T-helper 17 cell (primary cell): ENCODE measurements at places on chromosomes 1 and 21. TPM values are rescaled to one million over a fixed set of nuclear protein-coding genes. Genes with fewer than 3 reads are reported as not detected.
A peak's percentile ranks its signal among the peaks of the same experiment; 100 is the strongest.

DNA sequence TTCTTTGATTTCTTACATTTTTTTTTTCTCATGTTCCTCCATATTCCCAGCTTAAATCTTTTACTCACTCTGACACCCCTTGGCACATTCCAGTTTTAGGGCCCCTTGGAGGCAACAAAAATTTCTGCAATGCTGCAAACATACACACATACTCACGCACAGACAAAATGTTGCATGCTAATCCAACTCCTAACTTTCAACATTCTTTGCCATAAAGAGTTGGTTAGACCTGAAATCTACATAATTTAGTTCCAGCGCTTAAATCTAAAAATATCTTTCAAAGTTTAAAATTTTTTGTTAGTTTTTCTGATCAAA is 103.9 kb downstream of the PTPN14 start:
- no peak for DNase-seq

DNA sequence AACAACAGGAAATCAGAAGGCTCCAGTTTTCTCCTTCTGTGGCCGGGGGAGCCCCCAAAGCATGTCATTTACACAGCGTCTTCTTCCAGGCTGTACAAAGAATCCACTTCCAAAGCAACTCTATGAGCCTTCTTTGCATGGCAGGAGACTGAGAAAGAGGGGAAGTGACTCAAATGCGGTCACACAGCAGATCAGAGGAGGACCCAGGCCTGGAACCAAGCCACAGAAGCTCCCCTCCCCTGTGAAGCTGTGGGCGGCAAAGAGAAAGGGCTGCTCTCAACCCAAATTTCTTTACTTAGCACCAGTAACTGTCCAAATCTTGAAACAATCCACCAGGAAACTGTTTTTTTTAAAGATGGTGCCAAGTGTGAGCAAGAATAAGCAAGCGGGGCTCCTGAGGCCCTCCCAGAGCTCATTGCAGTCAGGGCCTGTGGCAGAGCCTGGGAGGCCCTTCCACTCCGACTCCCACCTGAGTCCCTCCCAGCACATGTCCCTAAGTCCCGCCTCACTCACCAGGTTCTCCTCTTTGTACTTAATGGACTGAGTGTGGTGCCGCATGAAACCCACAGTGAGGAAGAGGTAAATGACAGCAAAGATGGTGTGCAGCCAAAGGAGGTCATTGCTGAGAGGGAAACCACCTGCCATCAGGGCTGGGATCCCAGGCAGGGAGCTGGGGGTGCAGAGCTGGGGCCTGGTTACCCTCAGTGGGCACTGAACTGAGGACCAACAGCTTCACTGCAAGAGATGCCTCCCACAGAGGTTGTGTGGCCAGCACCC is 15.9 kb downstream of the TMEM63A start:
- DNase-seq: peak; percentile 64

- no peak for DNase-seq
Observed at GRCh38 chr1:21878009-21878773, 58.9 kb downstream of the HSPG2 start.

Gene SMPDL3B
- not detected for total RNA-seq

DNA sequence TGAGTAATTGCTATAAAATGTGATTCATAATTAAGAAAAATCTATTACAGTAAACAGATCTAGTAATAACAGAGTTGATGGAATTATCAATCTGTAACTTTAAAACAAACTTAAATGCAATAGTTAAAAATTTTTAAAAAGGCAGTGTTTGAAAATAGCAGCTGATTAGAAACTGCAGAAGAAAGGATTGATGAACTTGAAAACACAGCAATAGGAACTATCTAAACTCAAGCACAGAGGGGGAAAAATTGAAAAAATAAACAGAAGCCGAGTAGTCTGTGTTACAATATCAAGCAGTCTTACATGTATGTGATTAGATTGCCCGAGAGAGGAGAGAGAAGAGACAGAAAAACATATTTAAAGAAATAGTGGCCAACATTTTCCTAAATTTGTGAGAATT is 569.0 kb upstream of the B3GALT2 start:
- DNase-seq: no peak

GRCh38 chr1:5522531-5523145 is 469.6 kb downstream of the NPHP4 start:
- DNase-seq: no peak

Gene ZNF326
- 46.2 TPM for total RNA-seq

GRCh38 chr1:55645270-55645669 is 430.1 kb upstream of the USP24 start:
- DNase-seq: no peak
